ENCODE measurements at places on chromosomes 11 and 22.

GRCh38 chr11:72579816-72580641 lies 94.2 kb downstream of the PDE2A start:
- DNase-seq, result no peak

DNA sequence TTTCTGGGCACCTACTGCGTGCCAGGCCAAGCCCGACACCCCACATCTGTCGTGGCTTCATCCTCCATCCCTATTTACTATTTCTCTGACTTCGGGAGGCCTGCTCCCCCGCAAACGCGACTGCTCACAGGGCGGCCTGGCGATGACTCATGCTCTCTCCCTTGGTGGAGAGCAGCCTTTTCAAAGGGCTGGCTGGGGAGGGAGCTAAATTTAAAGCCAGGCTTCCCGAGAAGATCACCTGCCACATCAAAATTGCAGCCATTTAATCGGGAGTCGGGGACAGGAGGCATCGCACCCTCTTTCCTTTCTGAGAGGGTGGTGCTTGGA lies 24.9 kb upstream of the SHISAL1 start:
- peak; percentile 61 for DNase-seq

DNA sequence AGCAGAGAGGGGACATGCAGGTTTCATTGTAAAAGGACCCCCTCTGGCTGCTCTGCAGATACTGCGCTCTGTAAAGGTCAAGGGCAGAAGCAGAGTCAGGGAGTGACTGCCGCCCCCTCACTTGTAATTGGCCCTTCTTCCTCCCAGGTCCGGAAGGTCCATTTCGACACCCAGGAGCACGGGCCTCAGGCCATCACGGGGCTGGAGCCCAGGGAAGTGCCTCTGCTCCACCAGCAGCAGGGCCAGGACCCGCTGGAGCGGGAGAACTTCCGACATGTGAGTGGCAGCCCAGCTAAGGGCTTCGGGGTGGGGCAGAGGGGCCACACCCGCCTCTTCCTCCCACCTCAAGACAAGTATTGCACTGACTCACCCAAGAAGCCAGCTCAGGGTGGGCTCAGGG lies 24.0 kb upstream of the LRRC10B start:
- no peak for DNase-seq

- no peak for DNase-seq
These were observed 155.7 kb downstream of the WT1 start for GRCh38 chr11:32279672-32280071.

DNA sequence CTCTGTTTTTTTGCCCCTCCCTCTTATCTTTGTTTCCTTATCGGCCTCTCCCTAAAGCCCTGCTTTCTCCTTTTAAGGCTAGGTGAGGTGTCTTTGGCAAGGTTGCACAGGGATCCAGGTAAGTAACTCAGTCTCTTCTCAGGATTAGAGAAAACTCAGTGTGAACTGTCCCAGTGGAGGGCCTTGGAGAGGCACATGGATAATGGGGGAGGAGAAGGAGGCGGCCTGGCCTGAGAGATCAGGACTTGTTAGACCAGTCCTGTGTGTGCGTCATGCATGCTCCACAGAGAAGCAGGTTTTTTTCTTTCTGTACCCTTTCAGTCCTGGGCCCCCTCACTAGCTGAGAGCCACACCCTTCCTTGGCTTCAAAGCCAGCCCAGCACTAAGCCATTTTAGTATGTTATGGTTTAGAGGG lies 19.9 kb downstream of the CTNND1 start:
- peak; percentile 92 for DNase-seq

- DNase-seq, result no peak
These were observed 27.2 kb downstream of the BMAL1 start for GRCh38 chr11:13304655-13305335.

Data from PC-9 (cell line).